Neural progenitor cell (in vitro differentiated cells): ENCODE measurements at places on chromosomes 3 and 15.

GRCh38 chr3:148450819-148451218 is 246.9 kb upstream of the AGTR1 start:
- peak; percentile 14 for DNase-seq

DNA sequence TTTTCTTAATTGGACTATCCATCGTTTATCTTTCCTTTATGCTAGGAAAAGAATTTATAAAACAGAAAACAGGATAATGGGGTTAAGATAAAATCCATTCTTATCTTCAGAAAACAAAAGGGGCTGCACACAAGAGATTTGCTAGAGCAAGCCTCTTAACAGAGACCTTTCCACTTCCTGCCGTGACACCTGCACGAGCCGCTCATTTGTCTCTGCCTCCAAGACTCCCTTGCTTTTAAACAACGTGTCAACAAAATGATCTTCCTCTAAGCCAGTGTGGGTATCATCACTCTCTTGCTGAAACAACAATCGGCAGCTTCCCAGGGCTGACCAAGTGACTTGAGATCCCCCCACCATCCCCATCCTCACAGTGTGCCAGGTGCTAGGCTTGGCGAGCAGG is 33.1 kb downstream of the GABRB3 start:
- DNase-seq, result no peak

DNA sequence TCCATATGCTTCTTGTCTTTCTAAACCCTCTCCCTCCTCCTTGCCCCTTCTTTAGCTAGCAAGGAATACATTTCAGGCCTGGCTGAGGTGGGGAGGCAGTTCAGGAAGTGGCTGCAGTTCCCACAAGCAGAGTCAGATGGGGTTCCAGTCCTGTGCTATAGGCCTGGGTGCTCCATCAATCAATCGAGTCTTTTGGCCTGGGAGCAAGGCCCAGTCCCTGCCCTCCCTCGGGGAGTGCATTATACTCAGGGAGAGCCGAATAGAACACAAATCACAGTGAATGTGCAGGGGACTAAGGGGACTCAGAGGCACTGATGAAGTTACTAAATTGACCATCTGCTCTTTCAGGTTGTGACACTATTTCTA is 58.0 kb upstream of the HERC1 start:
- DNase-seq, result no peak

DNA sequence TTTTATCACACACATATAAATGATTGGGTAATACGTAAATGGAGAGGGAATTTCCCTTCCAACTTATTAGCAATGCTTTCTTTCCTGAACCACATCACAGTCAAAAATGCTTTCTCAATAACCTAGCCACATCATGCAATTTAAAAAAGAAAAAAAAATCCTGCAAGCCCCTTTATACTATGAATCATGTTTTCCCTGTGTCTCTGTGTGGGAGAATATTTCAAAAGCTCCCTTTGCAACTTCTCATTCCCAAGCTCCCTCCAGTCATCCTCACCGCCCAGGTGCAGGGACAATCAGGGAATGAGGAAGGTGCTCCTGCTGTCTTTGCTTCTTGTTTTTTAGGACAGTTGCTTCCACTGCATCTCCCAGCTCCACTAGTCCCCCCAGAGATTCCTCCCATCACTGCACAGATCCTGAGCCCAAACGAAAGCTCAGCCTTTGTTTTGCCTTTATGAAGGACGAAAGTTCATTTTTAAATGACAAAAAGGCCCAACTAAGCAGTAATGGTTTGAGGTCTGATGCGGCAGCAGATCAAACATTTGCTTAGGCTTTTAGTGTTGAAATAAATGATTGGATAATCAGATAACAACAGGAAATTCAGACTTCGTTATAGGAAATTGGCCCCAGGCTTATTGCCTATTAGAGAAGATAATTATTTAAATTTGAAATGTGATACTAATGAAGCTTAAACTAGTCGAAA is 47.8 kb upstream of the ADGRG7 start:
- peak; percentile 74 for DNase-seq

GRCh38 chr3:141677701-141678100 is 60.4 kb upstream of the RNF7 start:
- DNase-seq, result no peak

- DNase-seq, result no peak
These were observed 13.5 kb downstream of the PPM1M start for GRCh38 chr3:52259035-52259434.

- no peak for DNase-seq
These were observed 229.2 kb upstream of the KCNH8 start for GRCh38 chr3:18919158-18919557.

- no peak for DNase-seq
These were observed 68.2 kb upstream of the VGLL4 start for GRCh38 chr3:11711876-11712275.
